ENCODE measurements at places on chromosomes 1 and 21. TPM values are rescaled to one million over a fixed set of nuclear protein-coding genes. Genes with fewer than 3 reads are reported as not detected.
A peak's percentile ranks its signal among the peaks of the same experiment; 100 is the strongest.

Gene KHDRBS1
- 68.4 TPM for total RNA-seq

Gene KCND3
- total RNA-seq, result 36.2 TPM

DNA sequence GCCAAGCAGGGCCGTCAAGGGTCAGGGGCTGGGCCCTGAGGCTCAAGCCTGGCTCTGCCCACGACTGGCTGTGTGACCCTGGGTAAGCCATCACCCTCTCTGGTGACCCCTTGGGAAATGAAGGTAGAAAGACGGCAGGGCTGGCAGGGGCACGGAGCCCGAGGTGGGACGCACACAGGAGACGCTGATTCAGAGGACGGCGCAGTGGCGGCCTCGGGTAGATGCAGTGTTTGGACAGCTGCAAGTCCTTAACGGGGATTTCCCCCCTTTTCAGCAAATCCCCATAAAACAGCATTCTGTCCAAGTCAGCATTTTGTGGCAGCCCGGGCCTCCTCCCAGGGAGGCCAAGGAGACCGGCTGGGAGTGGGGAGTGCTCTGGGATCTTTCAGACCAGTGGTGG lies 16.7 kb downstream of the COL8A2 start:
- H3K27ac ChIP-seq, result no peak overlapping the region
- H3K27me3 ChIP-seq, result no peaks in the 10 kb centered on the region
- no peaks in the 10 kb centered on the region for H3K4me1 ChIP-seq
- H3K36me3 ChIP-seq, result no peaks in the 10 kb centered on the region
- ATAC-seq, result no peak
- H3K4me3 ChIP-seq, result no peak overlapping the region

- no peaks in the 10 kb centered on the region for H3K4me1 ChIP-seq
- H3K27me3 ChIP-seq, result peaks cover 36% of the 10 kb centered on the region
- no peaks in the 10 kb centered on the region for H3K36me3 ChIP-seq
- no peak for ATAC-seq
- H3K4me3 ChIP-seq, result no peak overlapping the region
- no peak overlapping the region for H3K27ac ChIP-seq
Observed at GRCh38 chr1:52631759-52632331, 1.1 kb upstream of the SHISAL2A start.

- H3K36me3 ChIP-seq, result no peaks in the 10 kb centered on the region
- no peak overlapping the region for H3K27ac ChIP-seq
- no peak for ATAC-seq
- no peaks in the 10 kb centered on the region for H3K27me3 ChIP-seq
- H3K4me1 ChIP-seq, result no peaks in the 10 kb centered on the region
Observed at GRCh38 chr1:158586942-158587341, 7.2 kb upstream of the OR10X1 start.

DNA sequence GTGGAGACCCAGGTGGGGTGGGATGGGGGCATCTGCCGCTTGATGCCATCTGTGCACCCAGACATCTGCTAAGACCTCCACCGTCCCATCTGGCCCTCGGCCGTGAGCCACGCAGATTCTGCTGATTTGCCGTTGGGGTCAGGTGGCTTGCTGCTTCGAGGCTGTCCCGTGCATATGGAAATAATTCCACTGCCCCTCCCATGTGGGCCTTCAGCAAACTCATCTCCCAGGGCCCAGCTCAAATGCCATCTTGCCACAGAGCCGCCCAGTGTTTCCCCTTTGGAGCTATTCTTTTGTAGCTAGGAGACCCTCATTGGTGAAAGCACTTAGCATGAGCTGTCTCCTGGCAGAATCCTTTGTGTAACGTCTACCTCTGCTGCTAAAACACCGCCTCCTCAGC lies 99.8 kb downstream of the KAZN start:
- H3K27me3 ChIP-seq, result peaks cover 40% of the 10 kb centered on the region
- no peak overlapping the region for H3K4me3 ChIP-seq
- H3K4me1 ChIP-seq, result peaks cover 9% of the 10 kb centered on the region

DNA sequence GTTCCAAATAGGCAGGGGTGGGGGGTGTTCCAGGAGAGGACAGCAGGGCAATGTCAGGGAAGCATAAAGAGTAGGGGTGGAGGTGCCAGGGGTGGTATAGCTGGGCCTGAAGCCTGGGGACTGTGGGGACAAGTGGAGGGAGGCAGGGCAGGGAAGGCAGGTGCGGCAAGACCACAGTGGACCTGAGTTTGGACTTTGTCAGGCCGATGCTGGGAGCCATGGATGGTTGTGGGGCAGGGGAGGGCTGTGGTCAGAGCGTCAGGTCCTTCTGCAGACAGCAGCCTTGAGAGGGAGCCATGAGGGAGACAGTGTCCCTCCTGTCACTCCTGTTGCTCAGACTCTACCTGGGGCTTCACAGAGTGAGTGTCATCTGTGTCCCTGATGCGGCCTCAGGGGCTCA lies 320.3 kb downstream of the PTPRU start:
- peaks cover 31% of the 10 kb centered on the region for H3K27me3 ChIP-seq
- no peaks in the 10 kb centered on the region for H3K4me1 ChIP-seq
- no peak for ATAC-seq
- H3K4me3 ChIP-seq, result no peak overlapping the region
- H3K27ac ChIP-seq, result no peak overlapping the region
- no peaks in the 10 kb centered on the region for H3K36me3 ChIP-seq

DNA sequence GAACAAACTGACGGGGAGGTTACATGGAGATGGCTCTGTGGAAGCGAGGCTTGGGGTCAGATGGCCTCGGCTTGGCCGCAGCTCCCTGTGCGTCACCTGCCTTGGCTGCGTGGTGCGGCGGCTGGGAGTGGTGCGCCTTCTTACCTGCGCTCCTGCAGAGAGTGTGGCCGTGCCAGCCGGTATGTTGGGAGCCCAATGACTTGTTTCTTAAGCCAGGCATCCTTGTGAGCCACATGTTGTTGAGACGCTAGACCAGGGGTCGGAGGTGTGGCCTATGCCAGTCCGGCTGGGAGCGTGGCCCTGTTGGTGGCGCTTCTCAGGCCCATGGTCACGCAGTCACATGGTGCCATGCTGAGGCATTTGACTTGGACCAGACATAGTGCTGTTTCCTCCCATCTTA lies 10.5 kb downstream of the SLX9 start:
- H3K4me1 ChIP-seq, result no peaks in the 10 kb centered on the region
- no peak overlapping the region for H3K4me3 ChIP-seq
- no peaks in the 10 kb centered on the region for H3K27me3 ChIP-seq
- H3K36me3 ChIP-seq, result no peaks in the 10 kb centered on the region
- H3K27ac ChIP-seq, result peak overlapping the region; percentile 75

All from gastroesophageal sphincter (tissue), 4 donors.